ENCODE measurements at places on chromosomes 5 and 9.

DNA sequence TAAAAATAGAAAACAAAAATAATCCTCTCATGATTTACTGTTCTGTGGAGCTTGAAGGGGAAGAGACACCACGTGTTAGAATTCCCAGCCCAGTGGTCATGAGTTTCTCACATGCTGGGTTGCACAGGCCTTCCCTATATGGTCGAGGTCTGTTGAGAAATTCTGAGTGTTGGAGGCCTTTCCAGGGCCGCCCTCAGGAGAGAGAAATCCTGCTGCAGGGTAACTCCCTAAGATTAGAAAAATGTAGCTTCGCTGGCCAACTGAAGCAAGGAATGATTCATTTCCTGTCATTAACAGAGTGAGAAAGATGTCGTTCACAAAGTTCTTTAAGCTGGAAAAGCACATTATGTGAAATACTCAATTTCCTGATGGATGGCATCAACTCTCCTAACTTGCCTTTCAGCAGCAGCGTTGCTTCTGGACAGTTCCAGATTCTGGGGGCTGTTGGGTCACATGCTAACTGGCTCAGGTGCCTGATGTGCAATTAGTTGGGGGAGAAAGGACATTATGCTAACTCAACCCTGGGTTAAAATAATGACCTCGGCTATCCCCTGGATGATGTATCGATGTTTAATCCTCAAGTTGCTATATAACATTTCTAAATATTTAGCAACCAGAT is 104.8 kb upstream of the CD180 start:
- peak; percentile 90 for DNase-seq

- no peak for DNase-seq
Observed at GRCh38 chr5:43020399-43020746, 19.7 kb downstream of the ANXA2R start.

DNA sequence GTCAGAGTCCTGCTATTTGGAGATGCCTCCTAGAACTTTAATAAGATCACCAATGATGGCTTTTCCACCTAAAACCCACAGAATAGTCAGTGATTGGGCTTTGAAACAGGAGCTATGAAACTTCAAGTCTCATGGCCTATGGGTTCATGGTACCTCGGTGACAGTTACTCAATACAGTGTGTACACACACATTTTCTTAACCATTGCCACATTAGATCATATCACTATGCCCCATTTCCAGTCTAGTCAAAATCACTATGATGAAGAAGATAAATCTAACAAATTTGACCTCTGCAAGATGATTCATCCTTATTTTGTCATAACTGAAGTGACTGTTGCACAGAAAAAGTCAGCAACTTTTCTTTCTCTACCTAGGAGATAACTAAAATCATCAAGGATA is 86.8 kb upstream of the OR13F1 start:
- DNase-seq = no peak

GRCh38 chr5:174897281-174897950 is 173.0 kb downstream of the MSX2 start:
- DNase-seq = no peak

GRCh38 chr9:38254151-38254550 is 138.4 kb upstream of the ALDH1B1 start:
- DNase-seq = no peak

DNA sequence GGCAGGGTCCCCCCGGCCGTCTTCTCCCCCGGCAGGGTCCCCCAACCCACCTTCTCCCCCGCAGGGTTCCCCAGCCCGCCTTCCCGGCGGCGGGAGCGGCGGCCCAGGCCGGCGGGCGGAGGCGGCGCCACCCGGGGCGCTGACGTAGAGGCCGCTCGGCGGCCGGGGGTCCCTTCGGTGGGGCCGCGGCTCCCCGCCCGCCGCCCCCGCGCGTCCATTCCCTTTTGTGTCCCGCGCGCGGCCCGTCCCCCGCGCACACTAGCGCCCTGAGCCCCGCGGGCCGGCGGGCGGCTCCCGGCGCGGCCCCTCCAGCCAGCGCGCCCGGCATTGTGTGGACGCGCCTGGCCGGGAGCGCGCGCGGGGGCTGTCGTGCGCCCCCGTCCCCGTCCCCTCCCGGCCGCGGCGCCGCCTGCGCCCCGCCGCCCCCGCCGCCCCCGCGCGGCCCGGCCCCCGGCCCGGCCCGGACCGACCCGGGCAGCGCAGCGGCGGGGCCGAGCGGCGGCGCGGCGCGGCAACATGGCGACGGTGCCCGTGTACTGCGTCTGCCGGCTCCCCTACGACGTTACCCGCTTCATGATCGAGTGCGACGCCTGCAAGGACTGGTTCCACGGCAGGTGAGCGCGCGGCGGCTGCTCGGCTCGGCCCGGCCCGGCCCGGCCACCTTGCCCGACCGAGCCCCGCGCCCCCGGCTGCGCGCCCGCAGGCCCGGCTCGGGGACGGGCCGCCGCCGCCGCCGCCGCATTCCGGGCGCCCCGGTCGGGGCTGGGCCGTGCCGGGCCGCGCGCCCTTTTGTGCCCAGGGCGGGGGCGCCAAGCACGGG is at the start of gene PHF2:
Gene PHF2, plus strand, starts transcription at position 327 of the 820 bp plus-strand sequence. Its CDS starts 190 bp downstream, at position 517.
- DNase-seq = peak; percentile 7

DNA sequence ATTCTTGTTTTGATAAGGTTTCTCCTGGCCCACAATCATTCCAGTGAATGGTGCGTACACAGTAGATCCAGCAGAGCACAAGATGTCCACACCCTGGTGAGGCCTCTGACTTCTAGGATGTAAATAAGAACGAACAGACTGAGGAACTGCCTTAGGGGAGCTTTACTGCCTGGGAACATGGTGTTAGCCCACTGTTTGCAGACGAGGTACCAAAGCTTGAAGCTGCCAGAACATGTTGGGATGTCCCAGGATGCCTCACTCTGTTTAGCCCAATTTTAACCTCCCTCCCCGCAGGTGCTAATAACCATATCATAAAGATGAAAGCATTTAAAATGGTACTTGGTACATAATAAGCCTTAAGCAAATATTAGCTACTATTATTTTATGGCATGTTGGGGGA is 3.5 kb downstream of the LECT2 start:
- DNase-seq = no peak

- no peak for DNase-seq
Observed at GRCh38 chr5:64273276-64273675, 107.6 kb downstream of the RNF180 start.

GRCh38 chr5:78473751-78474150 is 113.3 kb downstream of the SCAMP1 start:
- DNase-seq = no peak

DNA sequence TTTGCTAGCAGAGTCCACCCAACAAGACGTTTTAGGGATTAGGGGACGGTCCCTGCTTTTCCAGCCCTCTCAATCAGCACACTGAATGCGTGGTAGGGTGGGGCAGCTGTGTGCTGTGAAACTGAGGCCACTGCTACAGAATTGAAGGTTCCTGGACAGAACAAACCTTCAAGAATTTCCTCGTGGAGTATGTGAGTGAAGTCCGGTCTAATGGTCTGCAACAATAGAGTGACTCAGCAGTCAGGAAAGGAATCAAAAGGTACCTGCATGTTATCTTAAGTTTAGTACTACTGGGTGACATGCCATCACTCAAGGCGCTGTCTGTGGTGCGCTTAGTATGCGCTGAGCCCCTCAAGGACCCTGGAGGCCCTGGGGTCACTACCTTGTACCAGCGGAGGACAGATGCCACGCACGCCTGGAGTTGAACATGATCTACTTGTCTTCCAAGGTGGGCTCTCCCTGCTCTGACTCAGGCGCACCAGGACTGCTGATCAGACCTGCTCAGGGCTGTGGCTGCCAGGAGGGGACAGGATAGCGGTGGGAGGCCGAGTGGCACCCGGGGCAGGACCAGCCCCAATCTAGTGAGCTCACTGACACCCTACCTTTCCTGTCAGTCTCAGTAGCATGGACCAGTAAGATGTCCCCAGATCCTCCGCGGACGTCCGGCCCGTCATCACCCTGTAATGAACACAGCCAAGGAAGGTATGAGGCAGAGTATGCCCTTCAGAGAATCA is 50.5 kb downstream of the PRRT1B start:
- no peak for DNase-seq

GRCh38 chr9:117644932-117645636 is 59.1 kb upstream of the TLR4 start:
- no peak for DNase-seq

DNA sequence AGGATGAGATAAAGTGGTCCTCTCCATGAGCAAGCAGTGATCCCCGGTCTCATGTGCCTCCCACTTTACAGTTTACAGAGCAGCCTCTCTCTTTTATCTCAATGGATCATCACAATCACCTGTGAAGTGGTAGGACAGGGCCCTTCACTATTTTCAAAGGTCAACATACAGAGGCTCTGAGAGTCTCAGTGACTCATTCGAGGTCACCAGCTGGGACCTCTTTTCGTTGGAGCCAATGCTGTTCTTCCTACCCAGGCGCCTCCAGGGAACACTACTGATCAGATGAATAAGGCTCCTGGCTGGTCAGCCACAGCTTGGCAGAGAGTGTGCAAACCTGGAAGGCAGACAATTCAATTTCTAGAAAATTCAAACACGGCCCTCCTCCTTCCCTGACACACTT is 16.6 kb downstream of the GGTA1 start:
- no peak for DNase-seq

GRCh38 chr5:141636106-141636412 is 590 bp downstream of the HDAC3 start:
- DNase-seq = no peak

Data from inflammatory macrophage (primary cell).